ENCODE measurements at places on chromosomes 1 and 21. TPM values are rescaled to one million over a fixed set of nuclear protein-coding genes. Genes with fewer than 3 reads are reported as not detected.

DNA sequence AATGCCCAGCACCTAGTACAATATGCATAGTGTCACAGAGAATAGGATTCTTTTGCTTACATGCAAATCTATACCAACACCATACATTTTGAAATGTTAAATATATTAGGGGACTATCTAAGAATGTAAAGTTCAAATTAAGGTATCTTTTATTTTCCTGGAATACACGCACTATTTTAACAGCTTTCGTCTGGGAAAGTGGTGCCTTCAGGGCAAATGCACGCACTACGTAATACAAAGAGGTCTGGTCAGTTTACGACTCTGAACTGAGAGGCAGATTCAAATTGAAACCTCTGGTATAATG is 931 bp downstream of the FUBP1 start:
- DNase-seq, result no peak

DNA sequence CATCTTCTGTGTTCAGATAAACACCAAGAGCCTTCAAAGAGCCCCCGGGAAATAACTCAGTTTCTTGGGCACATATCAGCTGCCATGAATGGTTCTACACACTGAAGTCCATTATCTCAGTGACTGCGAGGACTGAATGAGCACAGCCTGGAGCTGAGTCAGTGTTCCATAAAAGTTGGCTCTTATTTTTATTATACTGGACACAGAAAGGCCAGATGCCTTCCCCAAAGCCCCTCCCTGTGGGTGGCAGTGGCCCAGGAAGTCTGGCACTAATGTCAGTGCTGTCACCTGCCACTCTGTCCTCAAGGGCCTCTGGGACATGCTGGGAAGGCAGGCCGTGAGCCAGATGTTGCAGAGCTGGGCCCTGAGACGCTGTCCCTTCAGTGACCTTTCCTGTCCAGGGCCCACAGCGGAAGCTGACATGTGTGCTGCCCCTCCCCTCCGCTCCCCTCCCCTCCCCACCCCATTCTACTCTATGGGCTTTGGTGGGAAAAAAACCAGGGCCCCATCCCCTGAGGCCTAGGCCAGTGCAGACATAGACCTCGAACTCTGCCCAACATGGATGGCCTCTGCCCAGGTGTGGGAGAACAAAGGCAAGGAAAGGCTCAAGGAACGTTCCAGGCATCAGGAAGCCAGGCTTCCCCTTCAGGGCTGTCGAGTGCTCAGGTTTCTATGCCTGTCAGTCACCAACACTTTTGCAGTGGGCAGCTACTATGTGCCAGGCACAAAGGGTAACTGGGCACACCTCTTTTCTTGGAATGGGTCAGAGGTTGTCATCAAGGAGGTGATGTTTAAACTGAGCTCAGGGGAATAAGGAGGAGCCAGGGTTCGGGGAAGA is 22.4 kb upstream of the NPPB start:
- no peak for DNase-seq

DNA sequence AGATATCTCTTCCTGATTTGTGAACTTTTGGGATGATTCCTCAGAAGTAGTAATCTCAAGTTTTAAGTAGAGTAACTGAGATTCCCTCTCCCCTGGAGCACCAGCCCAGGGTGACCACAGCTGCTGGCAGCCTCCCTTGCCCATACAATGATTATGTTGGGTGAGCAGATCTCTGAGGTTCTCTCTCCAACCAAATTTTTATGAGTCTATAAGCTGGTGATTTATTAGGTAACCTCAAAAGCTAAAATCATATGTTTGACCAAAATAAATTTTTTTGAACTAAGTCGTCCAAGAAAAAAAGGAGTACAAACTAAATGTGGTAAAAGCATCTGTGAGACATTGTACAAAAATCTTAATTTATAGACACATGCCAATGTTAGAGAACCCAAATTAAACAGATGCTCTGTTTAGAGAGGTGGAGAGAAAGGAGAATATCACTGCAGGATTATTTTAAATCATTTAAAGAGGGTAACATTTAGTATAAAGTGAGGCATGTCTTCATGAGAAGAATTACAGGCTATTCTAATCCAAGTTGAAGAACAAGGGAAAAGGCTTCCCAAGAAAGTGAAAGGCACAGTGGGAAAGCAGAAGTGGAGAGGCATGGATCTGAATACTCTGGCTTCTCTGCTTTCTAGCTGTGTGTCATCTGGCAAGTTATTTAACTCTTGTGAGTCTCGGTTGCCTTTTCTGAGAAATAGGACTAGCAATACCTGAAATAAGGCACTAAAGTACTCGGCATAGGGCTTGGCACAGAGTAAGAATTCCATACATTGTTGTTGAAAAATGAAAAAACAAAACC is 2.5 kb downstream of the AKNAD1 start:
- no peak for DNase-seq

DNA sequence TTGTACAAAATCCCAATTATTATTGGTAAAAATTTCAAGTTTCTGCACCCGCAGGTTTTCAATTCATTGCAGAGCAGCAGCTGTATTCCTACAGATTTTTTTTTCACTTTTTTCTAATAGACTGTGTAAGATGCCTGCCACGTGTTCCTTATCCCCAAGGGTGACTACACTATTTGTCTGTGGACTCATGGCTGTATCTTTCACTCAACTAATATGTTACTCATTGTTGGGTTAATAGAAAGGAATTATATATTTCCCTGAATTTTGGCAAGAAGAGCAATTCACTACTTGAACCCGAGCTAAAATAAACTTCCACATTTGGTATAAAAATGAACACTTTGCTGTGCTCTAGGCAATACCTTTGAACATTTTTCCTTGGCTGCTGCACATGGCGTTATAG is 158.7 kb downstream of the NCAM2 start:
- DNase-seq, result no peak

- DNase-seq, result no peak
Observed at GRCh38 chr1:71770121-71770520, 512.2 kb downstream of the NEGR1 start.

DNA sequence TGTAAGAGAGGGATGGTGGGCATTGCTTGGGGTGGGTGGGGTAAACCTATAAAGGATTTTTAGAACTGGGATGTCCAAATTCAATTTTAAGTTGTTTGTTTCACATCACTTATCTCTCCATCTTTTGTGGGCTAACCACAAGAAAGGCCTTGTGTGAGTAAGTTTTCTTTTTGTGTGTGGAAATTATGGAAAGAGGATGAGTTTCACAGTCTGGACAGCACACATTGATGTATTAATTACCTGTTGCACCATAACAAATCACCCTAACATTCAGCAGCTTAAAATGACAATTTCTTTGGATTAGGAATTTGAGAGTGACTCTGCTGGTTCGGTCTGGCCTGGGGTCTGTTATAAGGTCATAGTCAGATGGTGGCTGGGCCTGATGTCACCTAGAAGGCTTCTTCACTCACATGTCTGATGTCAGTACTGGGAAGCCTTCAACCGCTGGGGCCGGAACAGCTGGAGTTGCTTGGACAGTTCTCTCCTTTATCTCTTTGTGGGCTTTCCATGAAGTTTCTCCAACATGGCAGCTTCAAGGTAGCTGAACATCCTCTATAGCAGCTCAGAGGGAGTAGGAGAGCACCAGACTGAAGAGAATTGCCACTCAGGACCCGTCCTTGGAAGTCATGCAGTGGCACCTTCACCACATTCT is 2.0 kb upstream of the COL9A2 start:
- DNase-seq, result no peak

GRCh38 chr1:41905093-41905675 is 13.5 kb downstream of the HIVEP3 start:
- no peak for DNase-seq

- DNase-seq, result no peak
Observed at GRCh38 chr1:105736349-105736748, 1320.1 kb upstream of the PRMT6 start.

S100A16 gene
- 27.3 TPM for total RNA-seq

FALEC gene
- total RNA-seq, result not detected

RPS6KA1 gene
- total RNA-seq, result 9.7 TPM
